Stimulated activated CD4-positive, alpha-beta T cell treated with anti-CD3 and anti-CD28 coated beads, Interleukin-1b, Interleukin-23, amount 100 ng/mL, for 48 hours (primary cell): ENCODE measurements at places on chromosomes 7 and 10.

DNA sequence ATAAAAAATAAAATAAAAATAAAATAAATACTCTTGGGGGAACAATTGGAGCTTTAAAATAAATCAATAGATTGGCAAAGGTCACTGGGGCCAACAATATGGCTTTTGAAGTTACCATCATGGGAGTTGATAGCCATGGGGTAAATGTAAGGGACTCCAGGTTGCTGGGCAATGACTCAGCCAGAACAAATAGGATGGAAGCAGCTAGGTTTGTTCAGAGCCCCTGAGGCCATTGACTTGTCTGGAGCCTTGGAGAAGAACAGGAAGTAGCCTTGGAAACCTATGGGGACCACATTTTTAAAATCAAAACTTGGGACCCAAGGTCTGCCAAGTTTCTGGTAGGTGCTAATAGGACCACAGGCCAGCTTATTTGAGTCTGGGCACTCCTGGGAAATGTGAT, 20.2 kb upstream of the FRA10AC1 start:
- no peak for DNase-seq

GRCh38 chr7:13541326-13541725, 448.1 kb downstream of the ETV1 start:
- DNase-seq = no peak

- DNase-seq = no peak
These were observed 14.9 kb downstream of the CCL26 start for GRCh38 chr7:75756991-75757676.

- no peak for DNase-seq
These were observed 91.9 kb downstream of the ZWINT start for GRCh38 chr10:56269181-56269580.

DNA sequence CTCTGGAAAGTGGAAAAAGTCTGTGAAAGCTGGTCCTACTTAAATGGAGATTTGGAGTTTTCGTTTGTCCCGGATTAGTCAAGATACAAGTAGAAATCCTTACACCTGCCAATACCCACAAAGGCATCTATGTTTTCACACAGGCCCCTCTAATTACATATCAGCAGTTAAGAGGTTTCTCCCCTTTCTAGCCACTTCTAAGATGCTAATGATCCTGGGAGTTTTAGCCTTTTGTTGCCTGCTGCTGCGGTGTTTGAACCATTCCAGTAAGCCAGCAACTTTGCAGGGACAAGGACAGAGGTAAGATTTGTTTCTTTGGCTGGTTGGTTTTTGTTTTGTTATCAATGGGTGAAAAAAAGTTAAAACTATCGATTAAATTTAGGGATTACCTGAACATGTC, 5.8 kb upstream of the C1QL3 start:
- DNase-seq = no peak
